C1 segment of cervical spinal cord (tissue), 14 donors: ENCODE measurements at places on chromosomes 11 and 22.

- no peak for DNase-seq
Measured at GRCh38 chr11:66686801-66687750, 9.4 kb upstream of the RBM4B start.

DNA sequence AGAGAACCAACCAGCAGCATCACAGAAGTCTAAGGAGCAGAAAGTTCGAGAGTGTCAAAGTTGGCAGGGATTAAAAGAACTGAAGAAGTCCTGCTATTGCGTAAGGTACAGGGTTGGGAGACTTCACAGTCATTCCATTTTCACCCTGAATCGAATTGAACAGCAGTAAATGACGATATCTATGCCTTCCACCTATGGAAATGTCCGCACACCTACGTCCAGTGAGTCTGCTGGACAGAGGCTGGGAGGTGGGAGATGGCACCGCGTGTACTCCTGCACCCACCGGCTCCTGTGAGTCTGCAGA lies 116.7 kb downstream of the MICAL3 start:
- DNase-seq: no peak

DNA sequence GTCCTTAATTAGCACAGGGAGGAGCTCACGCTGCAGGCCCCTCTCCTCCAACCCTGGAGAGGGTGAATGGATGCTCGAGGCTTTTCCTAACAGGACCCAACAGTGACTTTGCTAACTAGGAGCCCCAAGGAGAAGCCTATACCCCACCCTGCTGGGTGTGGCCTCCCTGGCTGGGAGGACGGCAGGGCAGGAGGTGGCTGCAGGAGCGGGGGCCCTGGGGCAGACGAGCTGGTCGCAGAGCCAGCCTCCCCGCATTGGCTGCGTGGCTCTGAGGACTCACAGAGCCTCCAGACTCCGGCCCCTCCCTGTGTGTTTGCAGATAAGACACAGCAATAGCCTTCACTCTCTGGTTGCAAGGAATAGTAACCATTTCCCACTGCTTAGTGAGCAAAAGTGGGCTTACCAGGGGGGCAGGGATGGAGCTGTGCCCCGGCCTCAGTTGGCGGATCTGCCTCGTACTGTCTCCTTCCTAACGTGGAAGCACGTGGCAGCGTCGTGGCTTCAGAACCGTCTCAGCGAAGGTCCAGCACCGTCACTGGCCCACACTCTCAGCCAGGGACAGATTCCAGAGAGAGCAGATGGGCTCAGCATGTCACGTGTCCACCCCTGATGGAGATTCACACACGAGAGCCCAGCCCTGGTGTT lies 1087.5 kb downstream of the BRD1 start:
- no peak for DNase-seq

DNA sequence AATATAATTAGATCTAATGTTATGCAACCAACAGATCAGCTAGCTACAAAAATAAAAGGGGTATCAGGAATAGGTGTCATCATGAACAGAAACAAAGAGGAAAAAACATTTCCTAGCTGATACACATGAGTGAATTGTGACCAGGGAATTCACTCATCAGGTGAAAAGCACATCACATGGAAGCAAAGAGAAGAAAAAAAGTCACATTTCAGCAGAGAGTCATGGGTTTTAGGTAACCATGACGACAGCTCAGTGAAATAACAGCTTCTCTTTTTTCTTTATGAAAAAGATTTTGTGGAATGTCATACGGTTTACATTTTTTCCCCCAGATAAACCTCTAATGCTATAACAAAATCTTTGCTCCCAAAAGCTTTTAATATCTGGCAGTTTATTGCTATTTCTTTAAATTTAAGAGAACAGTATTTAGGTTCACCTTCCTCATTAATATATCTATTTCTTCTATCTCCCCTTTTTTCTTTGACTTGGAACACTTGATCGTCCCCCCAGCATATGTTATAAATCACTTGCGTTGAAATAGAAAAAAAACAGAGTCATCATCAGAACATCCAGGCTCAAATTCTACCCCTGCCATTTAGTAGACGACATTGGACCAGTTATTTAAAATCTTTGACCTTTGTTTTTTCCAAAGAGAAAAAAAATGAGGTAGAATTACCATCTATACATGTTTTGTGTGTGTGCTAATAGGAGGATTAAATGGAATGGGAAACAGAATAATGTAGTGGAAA lies 5.3 kb downstream of the TYR start:
- no peak for DNase-seq

DNA sequence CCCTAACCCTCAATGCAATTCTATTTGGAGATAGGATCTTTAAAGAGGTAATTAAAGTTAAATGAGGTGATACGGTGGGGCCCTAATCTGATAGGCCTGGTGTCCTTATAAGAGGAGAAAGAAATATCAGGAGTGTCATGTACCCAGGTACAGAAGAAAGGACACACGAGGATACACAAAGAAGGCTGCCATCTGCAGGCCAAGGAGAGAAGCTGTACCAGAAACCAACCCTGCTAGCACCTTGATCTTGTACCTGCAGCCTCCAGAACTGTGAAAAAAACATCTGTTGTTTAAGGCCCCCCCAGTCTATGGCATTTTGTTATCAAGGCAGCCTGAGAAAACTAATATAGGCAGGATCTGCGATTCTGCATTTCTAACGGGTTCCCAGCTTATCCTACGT lies 44.2 kb downstream of the FBXO7 start:
- DNase-seq: no peak

DNA sequence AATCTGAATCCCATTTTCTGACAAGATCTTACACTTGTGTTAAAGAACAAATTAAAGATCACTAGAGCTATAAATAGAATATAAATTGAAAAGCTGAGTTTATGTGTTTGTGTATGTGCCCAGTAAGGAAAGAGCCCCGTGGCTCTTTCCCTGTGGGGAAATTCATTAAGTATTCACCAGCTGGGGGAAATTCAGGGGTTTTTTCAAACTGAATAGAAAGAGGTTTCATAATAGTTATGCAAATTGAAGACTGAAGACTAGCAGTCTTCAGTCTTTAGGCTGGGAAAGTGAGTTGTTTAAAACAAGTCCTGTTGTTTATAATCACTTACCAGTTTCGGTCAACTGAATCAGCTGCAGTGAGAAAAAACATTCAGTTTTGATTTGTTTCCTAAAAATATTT lies 11.3 kb upstream of the MS4A7 start:
- DNase-seq: no peak
